ENCODE measurements at places on chromosomes 5 and 9. TPM values are rescaled to one million over a fixed set of nuclear protein-coding genes. Genes with fewer than 3 reads are reported as not detected.

DNA sequence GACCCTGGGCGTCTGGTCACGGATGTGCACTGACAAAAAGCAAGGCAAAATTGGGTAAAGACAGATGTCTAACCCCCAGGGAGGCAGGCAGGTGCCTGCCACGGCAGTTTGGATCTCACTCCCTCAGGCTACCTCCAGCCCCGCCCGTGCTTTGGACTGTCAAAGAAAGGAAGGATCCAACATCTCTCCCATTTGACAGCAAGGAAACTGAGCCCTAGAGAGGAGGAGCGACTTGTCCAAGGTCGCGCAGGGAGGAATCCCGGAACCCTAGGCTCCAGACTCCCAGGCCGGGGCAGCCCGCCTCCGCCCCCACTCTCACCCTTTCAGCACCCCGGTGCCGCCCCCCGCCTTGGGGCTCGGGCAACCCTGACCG lies 376 bp downstream of the GOLGA1 start:
- peaks cover 2% of the 10 kb centered on the region for H3K36me3 ChIP-seq
- peak overlapping the region; percentile 97 for H3K27ac ChIP-seq
- H3K27me3 ChIP-seq: no peaks in the 10 kb centered on the region
- peak overlapping the region; percentile 85 for H3K4me3 ChIP-seq
- peaks cover 22% of the 10 kb centered on the region for H3K4me1 ChIP-seq

DNA sequence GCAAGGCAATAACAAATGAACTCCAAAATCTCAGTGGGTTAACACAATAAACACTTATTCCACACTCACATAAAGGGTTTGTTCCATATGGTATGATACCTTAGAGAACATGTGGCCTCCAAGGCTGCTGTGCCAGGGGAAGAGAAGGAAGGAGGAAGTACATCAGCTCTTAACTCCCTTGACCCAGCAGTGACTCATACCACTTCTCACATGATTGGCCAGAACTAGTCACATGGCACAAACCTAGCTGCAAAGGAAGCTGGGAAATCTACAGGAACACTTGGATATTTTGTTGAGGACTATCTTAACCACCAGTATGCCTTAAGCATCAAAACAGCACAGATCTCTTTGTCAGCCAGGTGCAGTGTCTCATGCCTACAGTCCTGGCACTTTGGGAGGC lies 99.3 kb downstream of the SLIT3 start:
- no peak for DNase-seq
- no peak overlapping the region for H3K27ac ChIP-seq
- no peaks in the 10 kb centered on the region for H3K36me3 ChIP-seq
- H3K27me3 ChIP-seq: no peaks in the 10 kb centered on the region
- H3K4me3 ChIP-seq: no peak overlapping the region

The CDKN2B-AS1 gene
- 1.5 TPM for total RNA-seq

GRCh38 chr5:177092178-177093081 lies 5.7 kb downstream of the FGFR4 start:
- H3K36me3 ChIP-seq: no peaks in the 10 kb centered on the region
- H3K27me3 ChIP-seq: no peaks in the 10 kb centered on the region
- H3K4me3 ChIP-seq: no peak overlapping the region
- H3K27ac ChIP-seq: no peak overlapping the region
- peaks cover 23% of the 10 kb centered on the region for H3K4me1 ChIP-seq

The RXRA gene
- 81.1 TPM for total RNA-seq

- H3K27me3 ChIP-seq: no peaks in the 10 kb centered on the region
- H3K4me3 ChIP-seq: no peak overlapping the region
- H3K4me1 ChIP-seq: no peaks in the 10 kb centered on the region
- no peaks in the 10 kb centered on the region for H3K36me3 ChIP-seq
These were observed 47.9 kb upstream of the UNC5A start for GRCh38 chr5:176762489-176762888.

The SLC6A18 gene
- total RNA-seq: not detected

The UNC5A gene
- total RNA-seq: 1.0 TPM

- H3K4me1 ChIP-seq: peaks cover 73% of the 10 kb centered on the region
- H3K4me3 ChIP-seq: no peak overlapping the region
- H3K27ac ChIP-seq: peak overlapping the region; percentile 68
- peak; percentile 84 for DNase-seq
- H3K36me3 ChIP-seq: peaks cover 3% of the 10 kb centered on the region
These were observed 15.0 kb downstream of the LPCAT1 start for GRCh38 chr5:1508659-1509290.

GRCh38 chr9:36968574-36969215 lies 65.4 kb downstream of the PAX5 start:
- H3K27me3 ChIP-seq: no peaks in the 10 kb centered on the region
- H3K4me3 ChIP-seq: no peak overlapping the region
- no peak overlapping the region for H3K27ac ChIP-seq
- no peak for DNase-seq
- no peaks in the 10 kb centered on the region for H3K4me1 ChIP-seq
- no peaks in the 10 kb centered on the region for H3K36me3 ChIP-seq

- H3K4me3 ChIP-seq: no peak overlapping the region
- no peaks in the 10 kb centered on the region for H3K27me3 ChIP-seq
- no peak overlapping the region for H3K27ac ChIP-seq
These were observed 104.6 kb downstream of the MSX2 start for GRCh38 chr5:174828804-174829510.

The CDKN2A gene
- total RNA-seq: 1.5 TPM

DNA sequence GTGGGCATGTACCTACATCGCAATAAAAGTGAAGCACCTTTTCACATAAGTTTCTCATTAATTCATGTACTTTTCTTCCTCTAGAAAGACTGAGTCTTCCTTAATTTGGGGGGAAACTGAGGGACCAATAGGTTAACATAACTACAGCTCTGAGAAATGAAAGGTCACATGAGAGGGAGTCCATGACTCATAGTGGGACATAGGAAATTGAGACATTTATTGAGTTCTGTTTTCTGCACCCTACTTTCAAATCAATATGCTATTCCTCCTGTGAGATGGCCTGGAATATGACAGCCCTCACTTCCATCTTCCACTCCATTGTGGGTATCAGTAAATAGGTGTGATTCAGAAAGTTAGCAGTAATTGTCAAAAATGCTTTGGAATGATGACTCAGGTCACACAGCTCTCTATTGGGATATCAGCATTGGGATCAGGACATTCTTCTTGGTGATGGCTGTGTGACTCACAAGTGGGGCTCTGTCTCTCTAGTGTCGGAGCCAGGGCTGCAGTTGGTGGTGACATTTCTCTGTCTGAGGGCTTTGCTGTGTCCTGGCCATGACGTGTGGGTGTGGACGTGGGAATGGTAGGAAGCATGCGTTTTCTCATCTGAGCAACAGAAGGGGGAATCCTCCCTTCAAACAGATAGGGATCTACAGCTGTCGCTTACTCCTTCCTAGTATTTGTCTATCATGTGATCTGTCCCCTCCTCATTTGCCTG lies 125.0 kb downstream of the TRIO start:
- DNase-seq: no peak
- H3K27ac ChIP-seq: no peak overlapping the region
- no peak overlapping the region for H3K4me3 ChIP-seq
- no peaks in the 10 kb centered on the region for H3K36me3 ChIP-seq

The CCDC107 gene
- 17.8 TPM for total RNA-seq

Data from upper lobe of left lung (tissue), 6 donors.